CD4-positive, alpha-beta T cell treated with Interleukin-6 for 4 hours (primary cell): ENCODE measurements at places on chromosomes 13 and 19.

- DNase-seq, result no peak
Observed at GRCh38 chr13:108226184-108226583, 8.0 kb downstream of the ABHD13 start.

- no peak for DNase-seq
Observed at GRCh38 chr13:83919775-83920174, 37.5 kb upstream of the SLITRK1 start.

GRCh38 chr19:43078311-43078710 is 4.2 kb downstream of the PSG2 start:
- DNase-seq, result no peak

DNA sequence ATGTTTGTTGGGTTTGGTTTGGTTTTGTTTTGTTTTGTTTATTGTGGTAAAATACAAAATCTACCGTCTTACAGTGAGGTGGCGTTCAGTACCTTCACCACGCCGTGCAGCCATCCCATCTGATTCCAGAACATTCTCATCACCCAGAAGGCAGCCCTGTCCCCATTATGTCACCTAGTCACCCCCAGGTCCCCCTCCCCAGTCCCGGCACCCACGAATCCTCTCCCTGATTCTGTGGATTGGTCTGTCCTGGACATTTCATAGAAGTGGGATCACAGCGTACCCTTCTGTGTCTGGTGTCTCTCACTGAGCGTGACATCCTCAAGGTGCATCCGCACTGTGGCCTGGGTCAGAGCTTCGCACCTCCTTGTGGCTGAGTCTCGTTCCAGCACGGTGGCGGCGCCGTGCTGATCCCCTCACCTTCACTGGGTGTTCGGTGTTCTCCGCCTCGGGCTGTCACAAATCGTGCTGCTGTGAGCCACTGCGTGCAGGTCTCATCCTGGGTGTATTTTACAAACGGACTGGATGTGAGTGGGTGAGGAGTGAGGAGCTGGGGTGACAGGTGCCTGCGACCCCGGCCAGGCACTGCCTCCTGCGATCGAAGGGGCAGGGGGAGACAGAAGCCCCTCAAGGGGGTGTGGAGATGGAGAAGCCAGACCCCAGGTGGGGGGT is 580 bp upstream of the TEKTIP1 start:
- DNase-seq, result no peak

- DNase-seq, result no peak
Observed at GRCh38 chr19:42281827-42282762, 13.0 kb downstream of the CIC start.

DNA sequence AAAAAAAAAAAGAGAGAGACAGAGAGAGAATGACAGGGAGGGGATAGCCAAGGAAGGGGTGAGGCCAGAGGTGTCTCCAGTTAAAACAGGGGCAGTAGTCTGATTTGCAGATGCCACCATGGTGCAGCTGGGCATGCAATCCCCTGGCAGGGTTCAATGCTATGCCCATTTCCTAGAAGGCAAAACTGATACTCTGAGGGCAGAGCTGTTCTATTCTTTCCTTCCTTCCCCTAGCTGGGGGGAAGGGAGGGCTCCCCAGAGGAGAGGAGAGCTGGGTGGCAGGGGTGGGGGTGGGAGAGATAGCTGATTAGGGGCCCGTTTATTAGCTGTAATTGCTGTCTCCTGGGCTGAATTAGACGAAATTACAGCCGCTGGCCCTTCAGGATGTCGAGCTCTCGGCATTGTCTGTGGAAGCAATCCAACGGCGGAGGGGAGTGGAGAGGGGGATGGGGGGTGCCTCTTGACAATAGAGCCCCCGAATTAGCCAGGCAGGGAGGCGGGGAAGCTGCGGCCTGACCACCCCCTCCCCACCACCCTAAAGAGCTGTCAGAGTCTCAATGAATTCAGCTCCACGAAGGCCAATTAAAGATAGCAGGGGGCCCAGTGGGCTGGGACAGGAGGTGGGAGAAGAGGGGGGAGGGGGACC is 14.4 kb upstream of the DPP9 start:
- DNase-seq, result no peak

DNA sequence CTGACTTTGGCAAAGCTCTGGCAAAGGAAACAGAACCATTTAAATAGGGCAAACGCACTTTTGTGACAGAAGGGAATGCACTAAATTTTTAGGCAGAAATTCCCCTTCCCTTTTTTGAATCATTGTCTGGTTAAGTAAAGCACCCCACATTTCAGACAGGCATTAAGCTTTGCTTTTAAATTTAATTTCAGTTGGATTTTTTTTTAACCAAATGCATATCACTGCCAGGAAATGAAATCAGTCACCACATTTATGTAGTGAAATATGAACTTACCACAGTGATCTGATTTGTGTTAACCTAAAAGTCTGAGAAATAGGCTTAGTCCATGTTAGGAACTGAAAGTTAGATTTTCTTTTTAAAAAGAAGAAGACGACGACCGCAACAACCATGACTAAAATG is 10.8 kb downstream of the GPR183 start:
- peak; percentile 19 for DNase-seq

DNA sequence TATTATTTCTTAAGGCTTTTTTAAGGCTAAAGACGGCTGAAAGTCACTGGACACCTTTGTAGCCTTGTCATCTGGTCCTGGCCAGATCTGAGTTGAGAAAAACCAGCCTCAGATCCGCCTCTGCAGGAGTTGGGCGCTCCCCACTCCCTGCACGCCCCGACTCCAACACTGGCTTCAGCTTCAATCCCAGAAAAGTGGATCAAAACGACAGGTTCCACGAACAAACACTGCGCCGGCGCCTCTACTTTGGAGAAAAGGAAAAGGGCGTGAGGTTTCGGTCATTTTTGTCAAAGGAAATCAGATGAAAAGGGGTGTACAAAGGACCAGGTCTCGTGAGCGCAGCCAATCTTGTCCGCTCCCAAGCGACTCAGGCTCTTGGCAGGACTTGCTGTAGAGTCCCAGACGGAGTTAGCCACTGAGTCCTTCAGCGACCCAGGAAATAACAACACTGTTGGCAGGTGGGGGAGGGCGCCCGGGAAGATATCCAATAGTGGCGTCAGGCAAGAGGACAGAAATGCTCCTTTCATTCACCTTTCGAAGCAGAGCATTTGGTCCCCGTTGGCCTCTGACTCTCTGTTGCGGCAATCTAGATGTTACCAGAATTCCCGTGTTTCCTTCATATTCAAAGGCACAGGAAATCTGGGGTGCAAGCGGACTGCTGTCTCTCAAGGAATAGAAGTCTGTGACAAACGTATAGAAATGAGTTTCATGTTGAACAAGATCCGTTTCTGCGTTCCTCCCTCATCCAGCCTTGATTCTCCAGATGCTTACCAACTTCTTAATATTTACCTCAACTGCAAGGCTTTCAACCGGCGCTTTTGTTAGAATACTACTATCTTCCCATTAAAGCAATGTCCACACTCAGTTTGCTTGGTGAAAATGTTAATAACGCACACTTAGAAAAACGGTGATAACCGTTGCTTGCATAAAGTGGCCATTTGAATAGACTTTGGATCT is 1.8 kb upstream of the CCNA1 start:
- no peak for DNase-seq

- no peak for DNase-seq
Observed at GRCh38 chr19:39310558-39311311, 9.9 kb downstream of the LRFN1 start.

DNA sequence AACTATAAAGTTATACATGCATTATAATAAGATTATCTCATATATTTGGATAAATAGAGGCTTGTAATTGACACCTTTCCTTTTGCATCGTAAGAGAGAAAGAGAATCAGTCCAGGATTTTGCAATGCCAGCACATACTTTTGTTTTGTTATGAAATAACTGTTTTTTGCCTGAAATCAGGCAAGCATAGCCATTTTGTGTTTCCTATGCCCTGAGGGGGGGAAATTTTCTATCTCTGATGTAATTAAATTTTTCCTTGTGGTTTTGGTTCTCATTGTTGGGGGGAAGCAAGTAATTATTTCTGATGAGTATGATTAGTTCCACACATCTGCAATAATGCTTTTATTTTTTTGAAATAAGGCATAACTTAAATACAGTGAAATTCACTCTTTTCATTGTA is 229.4 kb downstream of the NDFIP2 start:
- DNase-seq, result no peak

GRCh38 chr19:49135686-49136085 is 16.3 kb downstream of the PPFIA3 start:
- DNase-seq, result no peak

- no peak for DNase-seq
Observed at GRCh38 chr19:3576696-3577443, 4.1 kb downstream of the HMG20B start.

- no peak for DNase-seq
Observed at GRCh38 chr13:75181906-75182305, 300.1 kb downstream of the TBC1D4 start.

- no peak for DNase-seq
Observed at GRCh38 chr19:35363001-35363590, 4.8 kb downstream of the FFAR3 start.
